Dermis blood vessel endothelial cell (primary cell): ENCODE measurements at places on chromosomes 16 and 17.

DNA sequence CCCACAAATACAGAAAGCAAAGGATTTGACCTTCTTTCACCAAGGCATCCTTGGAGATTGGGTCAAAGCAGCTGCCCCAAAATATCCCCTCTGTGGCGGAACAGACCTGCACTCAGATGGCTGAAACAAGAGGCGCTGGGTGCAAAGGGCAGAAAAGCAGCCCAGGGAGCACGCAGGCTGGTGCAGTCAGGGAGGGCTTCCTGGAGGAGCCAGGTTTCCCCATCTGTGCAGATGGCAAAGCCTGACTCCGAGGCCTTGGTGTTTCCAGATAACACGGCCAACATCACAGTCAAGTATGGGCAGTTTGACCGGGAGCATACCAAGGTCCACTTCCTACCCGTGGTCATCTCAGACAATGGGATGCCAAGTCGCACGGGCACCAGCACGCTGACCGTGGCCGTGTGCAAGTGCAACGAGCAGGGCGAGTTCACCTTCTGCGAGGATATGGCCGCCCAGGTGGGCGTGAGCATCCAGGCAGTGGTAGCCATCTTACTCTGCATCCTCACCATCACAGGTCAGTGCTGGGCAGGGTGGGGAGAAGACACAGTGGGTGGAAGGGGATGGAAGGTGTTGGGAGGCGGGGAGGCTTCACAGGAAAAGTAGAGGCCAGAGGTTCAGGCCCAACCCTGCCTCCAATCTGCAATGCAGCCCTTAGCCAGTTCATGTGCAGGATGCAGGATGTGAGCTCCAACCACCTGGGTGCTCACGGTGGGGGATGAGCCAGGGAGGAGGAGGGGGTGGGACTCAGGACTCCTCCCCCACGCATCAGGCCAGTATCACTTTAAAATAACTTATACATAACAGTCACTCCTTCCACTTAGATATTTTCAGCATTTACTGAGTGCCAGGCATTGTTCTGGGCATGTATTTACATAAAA, 26.4 kb upstream of the BEAN1 start:
- no peak for DNase-seq

DNA sequence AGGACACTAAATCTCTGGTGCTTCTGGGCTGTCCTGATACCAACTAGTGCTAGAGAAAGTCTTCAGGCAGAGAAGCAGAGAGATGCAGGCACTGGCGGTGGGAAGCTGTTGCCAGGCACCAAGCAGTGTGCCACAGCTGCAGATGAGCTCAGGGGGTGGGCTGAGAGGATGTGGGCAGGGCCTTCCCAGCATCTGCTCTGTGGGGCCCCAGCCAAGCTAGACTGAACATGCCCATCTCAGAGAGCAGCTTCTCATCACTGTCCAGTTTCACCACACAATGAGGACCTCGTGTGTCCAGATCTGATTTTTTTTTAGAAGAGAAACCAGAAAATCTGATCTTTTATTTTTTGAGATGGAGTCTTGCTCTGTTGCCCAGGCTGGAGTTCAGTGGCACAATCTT, 17.1 kb downstream of the PSKH1 start:
- DNase-seq, result peak; percentile 55

- DNase-seq, result no peak
Measured at GRCh38 chr16:76195056-76195455, 82.1 kb upstream of the CNTNAP4 start.

DNA sequence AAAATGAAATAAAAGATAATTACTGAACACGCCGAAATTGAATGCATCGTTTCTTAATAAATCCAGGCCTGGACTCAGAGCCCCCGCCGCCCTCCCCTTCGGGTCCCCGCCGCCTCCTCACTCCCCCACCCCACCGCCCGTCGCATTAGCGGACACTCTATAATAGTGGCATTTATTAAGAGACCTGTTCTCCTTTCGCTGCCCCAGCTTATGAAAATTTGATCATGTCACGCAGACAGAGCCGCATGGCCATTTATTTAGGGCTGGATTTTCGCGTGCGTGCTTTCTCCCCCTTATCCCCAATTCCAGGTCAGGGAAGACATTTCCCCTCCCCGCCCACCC, 6.3 kb upstream of the HOXB2 start:
- DNase-seq, result no peak

- DNase-seq, result peak; percentile 95
Measured at GRCh38 chr17:3723556-3724377, at the start of gene HASPIN. Gene HASPIN, plus strand, starts transcription at chr17:3723903. Its CDS starts 33 bp downstream, at chr17:3723936.

DNA sequence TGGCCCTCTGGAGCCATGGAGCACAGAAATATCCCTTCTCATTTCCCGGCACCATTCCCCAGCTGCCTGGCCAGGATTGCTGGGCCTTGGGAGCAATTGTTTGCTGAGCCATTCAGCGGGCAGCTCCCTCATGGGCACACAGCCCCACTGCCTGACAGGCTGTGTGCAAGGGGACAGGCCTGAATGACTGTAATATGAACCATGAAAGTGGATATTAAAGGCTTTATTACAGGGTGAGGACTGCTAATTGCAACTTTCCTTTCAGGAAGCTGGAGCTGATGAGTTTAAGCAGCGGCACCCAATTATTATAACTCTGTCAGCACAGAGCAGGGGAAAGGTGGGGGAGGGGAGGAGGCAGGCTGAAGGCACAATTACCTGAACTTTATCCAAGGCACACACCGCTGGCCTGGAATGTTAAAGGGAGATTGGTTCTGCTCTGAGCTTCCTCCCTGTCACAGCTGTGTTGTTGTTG, 159.8 kb upstream of the SDK2 start:
- no peak for DNase-seq
